ENCODE measurements at places on chromosomes 7 and 10. TPM values are rescaled to one million over a fixed set of nuclear protein-coding genes. Genes with fewer than 3 reads are reported as not detected.
A peak's percentile ranks its signal among the peaks of the same experiment; 100 is the strongest.

GRCh38 chr7:108059526-108059925 lies 56.6 kb upstream of the LAMB1 start:
- no peak for DNase-seq

GRCh38 chr7:24713850-24714675 lies 43.2 kb downstream of the GSDME start:
- DNase-seq: no peak

DNA sequence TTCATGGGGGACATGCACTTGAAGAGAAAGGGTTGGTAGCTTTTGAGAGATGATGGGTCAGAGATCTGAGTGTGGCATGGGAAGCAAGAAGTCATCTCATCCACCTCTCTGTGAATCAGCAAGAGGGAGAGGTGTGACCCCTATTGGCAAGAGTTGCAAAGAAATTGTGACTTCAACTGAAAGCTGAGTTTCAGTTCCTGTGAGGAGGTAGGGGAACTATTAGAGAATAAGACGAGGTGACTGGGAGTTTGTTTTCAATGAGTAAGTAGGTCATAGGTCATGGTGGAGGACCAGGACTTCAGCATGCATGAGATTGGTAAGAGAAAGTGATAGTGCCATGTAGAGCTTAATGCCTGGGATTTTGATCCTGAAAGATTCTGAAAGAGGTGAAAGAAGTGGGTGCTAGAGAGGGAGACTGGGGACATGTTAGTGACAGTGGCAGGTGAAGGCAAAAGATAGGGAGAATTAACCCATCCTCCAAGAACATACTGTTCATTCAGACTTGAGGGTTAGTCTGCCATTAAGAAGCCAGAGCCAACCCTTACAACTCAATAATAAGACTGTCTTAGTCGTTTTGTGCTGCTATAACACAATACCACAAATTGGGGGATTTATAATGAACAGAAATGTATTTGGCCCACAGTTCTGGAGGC lies 75.5 kb upstream of the CAPZA2 start:
- DNase-seq: no peak

- DNase-seq: peak; percentile 60
Measured at GRCh38 chr10:18659819-18660535, 746 bp downstream of the ARL5B start.

Gene NUTM2B
- total RNA-seq: 1.5 TPM

Gene BLNK
- total RNA-seq: 24.9 TPM

Gene TMEM270
- total RNA-seq: not detected

Data from left colon (tissue), 2 donors.